ENCODE measurements at places on chromosomes 4 and X.

- no peak for DNase-seq
Measured at GRCh38 chr4:163816494-163816893, 322.0 kb downstream of the TMA16 start.

DNA sequence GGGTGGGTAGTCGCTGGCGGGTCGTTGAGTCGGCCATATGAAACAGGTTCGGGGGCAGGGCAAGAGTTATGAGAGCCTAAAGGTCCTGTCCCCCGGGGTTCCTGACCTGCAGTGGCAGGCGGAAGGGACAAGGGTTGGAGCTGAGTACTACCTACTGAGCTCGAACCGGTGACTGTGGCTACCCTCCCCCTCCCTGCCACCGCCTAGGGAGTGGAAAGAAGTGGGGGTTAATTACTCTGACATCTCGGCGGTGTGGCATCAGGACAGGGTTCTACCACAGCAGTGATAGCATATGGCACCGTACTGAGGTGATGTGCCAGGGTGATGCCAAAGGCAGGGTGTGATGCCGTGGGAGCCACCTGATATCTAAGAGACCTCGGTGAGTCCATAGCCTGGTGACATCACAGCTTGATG is 307 bp downstream of the ATG4A start:
- DNase-seq = peak; percentile 0

- DNase-seq = no peak
Measured at GRCh38 chr4:87840149-87840548, 7.4 kb downstream of the MEPE start.

DNA sequence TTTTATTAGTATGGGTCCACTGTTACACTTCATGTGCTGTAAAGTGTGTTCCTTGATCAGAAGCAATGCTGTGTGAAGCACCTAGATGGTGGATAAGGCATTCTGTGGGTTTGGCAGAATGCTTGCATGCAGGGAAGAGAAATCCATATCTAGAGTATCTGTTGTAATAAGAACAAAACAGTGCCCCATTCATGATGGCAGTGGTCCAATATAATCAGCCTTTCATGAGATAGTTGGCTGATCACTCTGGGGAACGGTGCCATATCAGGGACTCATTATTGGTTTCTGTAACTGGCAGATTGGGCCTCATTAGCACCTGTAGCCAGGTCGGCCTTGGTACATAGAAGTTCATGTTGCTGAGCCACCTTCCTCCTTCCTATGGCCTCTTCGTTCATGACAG is 28.7 kb downstream of the STIM2 start:
- no peak for DNase-seq

DNA sequence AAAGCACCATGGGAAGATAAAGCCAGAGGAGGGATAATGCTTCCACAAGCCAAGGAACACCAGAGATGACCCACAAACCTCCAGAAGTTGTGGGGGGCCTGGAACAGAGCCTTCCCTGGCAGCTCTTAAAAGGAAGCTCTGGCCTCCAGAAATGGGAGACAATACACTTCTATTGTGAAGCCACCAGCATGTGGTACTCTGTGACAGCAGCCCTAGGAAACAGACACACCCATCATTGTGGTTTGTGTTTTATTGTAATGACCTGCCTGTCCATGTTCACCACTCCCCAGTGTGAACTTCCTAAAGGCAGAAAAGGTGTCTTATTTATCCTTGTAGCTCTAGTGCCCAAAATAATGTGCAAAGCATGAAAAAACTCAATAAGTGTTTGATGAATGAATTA is 264.1 kb upstream of the GATB start:
- no peak for DNase-seq

- peak; percentile 41 for DNase-seq
Measured at GRCh38 chrX:153609917-153610835, 11.2 kb upstream of the CCNQ start.

DNA sequence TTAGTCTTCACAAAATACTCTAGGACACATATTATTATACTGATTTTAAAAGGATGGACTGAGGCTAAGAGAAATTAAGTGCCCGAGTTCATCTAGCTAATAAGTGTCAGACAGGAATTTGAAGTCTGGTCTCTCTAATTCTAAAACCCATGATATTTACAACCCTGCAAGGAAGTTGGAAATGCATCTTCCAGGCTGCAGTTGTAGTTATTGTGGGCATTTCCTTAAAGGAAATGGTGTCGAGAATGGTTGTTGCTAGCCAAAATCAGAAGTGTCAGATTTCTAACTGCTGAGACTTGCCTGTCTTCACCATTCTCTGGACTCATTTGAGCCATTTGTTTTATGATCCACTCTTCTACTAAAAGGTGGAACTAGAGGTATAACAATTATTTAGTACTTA is 82.5 kb downstream of the FAT4 start:
- DNase-seq = no peak

- DNase-seq = no peak
Measured at GRCh38 chr4:37678624-37679023, 7.6 kb downstream of the RELL1 start.

DNA sequence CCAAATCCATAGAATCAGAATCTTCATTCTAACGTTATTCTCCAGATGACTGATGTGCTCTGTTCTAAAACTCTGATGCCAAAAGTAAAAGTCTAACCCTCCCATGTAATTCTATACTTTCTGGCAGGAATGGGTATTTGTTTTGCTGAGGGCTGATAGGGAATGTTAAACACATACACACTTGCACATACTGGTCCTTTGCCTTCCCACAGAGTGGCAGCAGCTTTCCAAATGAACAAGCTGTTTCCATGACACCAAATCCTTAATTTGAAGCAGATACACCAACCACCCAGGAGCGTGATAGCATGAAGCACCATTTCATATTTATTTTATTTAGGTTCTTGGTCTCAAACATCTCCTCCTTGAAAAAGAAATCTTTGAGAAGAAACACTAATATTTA is 155.5 kb upstream of the PRDX4 start:
- DNase-seq = no peak

DNA sequence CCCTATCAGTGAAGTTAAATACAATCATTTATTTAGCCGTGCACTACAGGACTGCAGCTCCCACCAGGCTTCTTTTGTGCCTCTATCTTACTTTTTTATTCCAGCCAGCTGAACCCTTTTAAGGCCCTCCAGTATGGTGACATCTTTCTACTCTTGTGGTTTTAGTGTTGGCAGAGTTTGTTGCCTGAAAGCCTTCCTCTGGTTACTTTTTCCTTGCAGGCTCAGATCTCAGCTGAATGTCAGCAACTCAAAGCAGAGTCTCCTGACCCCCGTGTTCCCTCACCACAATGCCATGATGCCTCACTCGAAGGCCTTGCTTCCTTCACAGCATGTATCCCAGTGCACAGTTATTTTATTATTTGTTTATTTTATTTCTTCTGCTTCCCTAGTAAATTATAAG is 818.9 kb upstream of the LCORL start:
- DNase-seq = no peak
